ENCODE measurements at places on chromosomes 12 and 14.

DNA sequence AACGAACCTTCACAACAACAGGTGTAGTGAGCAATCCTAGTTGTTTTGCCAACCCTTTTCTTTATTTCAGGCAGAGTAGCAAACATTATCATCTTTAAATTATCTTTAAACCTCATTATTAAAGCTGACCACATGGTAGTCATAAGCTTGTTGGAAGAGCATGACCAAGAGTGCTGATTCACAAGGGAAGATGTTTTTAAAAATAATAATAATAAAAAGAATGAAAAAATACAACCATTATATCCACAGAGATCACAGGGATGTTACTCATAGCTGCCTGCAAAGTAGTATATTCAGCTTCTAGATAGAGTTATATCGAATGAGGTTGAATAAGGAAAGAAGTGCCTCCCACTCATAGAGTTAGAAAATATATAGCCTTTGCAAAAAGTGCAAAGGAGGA lies 101.0 kb upstream of the FLRT2 start:
- DNase-seq: no peak

- DNase-seq: no peak
Observed at GRCh38 chr14:75025082-75025481, 22.4 kb downstream of the EIF2B2 start.

DNA sequence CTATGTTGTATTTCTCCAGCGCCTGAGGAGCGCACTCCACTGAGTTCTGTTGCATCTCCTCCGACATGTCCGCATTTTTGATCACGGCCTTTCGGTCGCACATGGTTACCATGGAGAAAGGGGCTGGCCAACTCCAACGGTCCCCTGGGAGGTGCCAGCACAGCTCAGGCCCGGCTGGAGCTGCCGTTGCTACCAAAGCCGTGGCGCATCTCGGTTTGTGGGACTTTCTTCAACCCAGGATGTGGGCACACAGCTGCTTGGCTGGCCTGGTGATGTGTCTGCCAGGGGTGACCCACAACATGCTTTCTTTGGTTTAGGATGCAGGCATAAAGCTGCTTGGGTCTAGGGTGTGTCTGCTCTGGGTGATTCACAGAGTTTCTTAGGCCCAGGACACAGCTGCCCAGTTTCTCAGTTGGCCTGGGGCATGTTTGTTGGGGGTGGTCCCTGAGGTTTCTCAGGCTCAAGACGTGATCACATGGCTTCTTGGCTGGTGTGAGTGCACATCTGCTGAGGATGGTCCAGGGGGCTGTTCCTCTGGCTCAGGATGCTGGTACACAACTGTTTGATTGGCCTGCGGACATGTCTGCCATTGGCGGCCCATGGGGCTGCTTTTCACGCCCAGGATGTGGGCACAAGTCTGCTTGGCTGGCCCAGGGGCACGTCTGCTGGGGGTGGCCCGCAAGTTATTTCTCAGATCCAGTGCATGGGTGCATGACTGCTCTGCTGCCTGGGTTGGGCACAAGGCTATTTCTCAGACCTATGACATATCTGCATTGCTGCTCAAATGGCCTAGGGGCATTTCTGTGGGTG lies 25.9 kb upstream of the GTF2A1 start:
- no peak for DNase-seq

DNA sequence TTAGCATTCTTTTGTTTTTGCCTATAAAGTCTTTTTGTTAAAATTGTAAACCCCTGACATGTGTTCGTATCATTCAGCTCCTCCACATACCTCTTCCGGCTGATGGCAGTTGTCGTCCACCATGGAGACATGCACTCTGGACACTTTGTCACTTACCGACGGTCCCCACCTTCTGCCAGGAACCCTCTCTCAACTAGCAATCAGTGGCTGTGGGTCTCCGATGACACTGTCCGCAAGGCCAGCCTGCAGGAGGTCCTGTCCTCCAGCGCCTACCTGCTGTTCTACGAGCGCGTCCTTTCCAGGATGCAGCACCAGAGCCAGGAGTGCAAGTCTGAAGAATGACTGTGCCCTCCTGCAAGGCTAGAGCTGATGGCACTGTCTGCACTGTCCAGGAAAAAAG lies 7.7 kb downstream of the ALKBH2 start:
- no peak for DNase-seq

DNA sequence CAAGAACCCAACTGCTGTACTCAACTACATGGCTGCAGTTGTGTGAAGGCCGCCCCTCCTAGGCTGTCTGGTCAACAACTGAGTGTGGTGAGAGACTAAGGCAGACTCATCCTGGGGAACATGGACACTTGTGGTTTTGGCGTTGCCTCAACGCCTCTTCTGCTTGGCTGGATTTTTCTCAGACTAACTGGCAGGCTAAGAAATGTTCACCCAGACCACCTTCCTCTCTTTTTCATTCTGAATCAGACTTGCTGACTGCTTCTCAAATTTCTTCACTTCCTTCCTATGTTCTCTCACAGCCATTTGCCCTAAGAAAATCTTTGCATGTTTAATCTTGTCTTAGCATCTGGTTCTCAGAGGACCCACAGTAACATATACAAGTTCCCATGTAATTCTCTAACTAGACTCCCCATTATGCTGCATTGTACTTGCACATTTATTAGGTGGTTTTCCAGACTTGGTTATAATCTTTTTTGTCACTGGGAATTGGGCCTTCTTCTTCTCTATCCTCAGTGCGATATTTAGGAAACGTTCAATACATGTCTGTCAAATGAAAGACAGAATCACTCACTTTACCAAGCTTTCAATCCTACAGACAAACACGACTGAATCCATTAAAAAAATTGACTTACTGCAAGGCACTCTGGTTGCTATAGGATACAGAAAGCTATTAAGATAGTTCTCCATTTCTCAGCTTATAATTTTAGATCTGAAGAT lies 327.6 kb downstream of the CCER1 start:
- DNase-seq: no peak

All from Caco-2 (cell line).